ENCODE measurements at places on chromosomes 12 and 14.

DNA sequence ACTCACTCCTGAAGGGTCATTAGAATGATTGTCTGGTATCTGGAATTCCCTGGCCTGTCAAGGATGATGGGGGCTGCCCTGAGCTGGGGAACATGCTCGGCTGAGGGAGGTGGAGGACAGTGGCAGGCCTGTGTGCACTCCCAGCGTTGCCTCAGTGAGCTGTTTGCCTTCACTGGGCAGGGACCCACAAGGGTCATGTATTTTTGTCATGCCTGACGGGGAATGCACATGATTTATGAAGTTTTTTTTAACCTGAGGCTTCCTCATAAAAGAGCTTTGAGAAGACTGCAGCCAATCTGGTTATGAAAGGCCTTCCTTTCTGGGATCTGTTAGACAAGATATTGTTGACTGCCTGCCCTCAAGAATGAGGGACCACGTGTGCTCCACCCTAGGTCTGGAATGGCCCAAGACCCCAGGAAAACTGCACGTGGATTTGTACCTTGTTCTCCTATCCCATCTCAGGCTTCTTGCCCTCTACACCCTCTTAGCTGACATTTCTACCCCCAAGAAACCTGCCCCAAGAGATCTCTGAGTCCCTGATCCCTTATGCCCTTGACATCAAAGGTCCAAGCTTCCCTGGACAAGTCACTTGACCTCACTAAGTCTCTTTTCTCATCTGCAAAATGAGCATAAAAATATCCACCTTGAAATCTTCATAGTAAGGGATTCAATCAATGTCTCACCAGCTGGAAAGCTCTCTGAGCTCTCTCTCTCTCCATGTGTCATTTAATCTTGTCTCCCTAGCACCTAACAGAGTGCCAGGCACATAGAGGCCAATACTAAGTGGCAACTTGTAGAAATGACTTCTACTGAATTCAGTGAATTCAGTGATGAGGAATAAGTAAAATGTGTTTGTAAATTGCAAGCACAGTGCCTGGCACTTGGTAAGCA, 24.5 kb upstream of the COL2A1 start:
- no peak for DNase-seq

DNA sequence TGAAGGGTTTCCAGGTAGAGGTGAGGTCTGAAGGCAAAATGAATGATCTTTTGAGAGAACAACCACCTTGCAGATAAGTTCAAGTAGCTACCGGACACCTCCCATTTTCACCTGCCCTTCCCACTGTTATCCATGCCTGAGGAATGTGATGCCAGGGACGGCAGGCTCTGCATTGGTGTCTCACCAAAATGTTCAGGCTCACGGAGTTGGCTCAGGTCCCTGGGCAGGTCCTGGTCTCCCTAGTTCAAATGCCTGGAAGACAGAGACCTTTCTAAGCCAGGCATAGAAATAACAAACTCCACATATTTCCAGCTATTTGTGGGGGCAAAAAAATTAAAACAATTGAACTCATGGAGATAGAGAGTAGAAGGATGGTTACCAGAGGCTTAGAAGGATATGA, 36.0 kb downstream of the TMEM63C start:
- DNase-seq, result no peak

- no peak for DNase-seq
These were observed 847 bp downstream of the CCDC59 start for GRCh38 chr12:82357340-82357739.

GRCh38 chr12:108570743-108571608, 8.6 kb downstream of the ISCU start:
- DNase-seq, result peak; percentile 70

Data from fibroblast of skin of right biceps (primary cell).